ENCODE measurements at places on chromosomes 1 and 21. TPM values are rescaled to one million over a fixed set of nuclear protein-coding genes. Genes with fewer than 3 reads are reported as not detected.
A peak's percentile ranks its signal among the peaks of the same experiment; 100 is the strongest.

The AUNIP gene
- total RNA-seq, result 12.3 TPM

The SAMD11 gene
- total RNA-seq, result not detected

The DNAI4 gene
- total RNA-seq, result 3.2 TPM

The PLA2G4A gene
- 0.21 TPM for total RNA-seq

DNA sequence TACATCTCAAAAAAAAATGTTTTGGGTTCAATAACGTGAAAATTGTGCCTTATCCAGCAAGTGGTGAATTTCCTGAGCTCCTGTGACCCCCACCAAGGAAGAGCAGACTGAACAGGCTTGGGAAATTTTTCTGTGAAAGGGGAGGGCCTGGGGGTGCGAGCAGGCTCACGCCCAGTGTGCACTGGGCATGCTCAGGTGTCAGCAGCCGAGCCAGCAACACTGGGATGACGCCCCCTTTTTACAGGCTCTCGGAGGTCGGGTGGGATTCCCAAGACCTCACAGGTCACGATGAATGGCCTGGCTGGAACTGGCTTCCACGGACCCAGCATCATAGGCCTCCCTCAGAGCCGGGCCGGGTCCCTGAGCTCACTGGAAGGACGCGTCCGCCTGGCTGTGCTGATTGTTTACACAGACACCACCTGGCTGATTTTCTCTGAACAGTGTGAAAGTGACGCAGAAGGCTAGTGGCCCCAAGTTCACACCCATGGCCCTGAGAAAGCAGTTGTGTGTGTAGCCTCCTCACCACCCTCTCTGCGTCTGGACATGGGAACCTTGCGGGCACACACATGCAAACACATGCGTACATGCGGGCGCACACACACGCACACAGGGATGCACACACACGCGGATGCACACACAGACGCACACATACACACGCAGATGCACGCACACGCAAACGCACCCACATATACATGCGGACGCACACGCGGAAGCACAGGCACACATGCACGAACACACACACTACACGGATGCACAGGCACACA, 9.2 kb downstream of the CSTB start:
- DNase-seq, result no peak

DNA sequence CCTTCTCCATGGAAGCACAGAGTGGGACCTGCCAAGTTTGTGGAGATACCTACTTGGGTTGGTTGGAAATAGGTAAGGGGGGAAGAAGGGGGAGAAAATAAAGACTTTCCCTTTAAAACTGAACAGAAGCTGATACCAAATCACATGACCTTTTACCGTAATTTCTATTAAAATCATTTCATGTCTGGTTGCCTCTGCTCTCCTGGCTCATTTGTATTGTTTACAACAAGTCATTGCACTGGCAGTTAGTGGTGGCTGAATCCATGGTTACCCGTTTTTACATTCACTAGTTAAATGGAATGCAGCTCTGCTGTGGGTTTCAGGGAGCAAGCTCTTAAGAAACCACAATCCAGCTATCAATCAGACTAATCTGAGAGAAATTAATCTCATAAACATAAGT, 353.7 kb upstream of the ESRRG start:
- DNase-seq, result no peak

GRCh38 chr1:25771221-25772114, 28.5 kb upstream of the SELENON start:
- DNase-seq, result no peak

DNA sequence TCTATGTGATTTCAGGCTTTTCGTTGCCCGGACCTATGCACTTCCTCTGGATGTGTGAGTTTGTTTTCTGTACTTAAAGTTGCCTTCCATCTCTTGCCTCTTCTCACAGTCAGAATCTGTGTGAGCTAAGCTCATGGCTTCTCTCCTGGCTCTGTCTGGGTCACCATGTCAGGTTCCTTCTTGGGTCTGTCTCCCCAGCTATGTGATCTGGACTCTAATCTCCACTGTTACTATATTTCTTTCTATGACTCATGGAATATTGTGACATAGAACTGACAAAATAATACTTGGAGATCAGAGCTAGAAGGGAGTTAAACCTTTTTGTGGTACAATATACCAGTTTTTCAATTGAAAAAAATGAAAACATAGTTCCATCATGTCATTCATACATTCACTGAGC, 172.7 kb upstream of the FGGY start:
- DNase-seq, result no peak

GRCh38 chr1:48214820-48215219, 7.7 kb upstream of the SLC5A9 start:
- DNase-seq, result no peak

GRCh38 chr1:181919542-181919941, 142.0 kb downstream of the ZNF648 start:
- DNase-seq, result no peak

DNA sequence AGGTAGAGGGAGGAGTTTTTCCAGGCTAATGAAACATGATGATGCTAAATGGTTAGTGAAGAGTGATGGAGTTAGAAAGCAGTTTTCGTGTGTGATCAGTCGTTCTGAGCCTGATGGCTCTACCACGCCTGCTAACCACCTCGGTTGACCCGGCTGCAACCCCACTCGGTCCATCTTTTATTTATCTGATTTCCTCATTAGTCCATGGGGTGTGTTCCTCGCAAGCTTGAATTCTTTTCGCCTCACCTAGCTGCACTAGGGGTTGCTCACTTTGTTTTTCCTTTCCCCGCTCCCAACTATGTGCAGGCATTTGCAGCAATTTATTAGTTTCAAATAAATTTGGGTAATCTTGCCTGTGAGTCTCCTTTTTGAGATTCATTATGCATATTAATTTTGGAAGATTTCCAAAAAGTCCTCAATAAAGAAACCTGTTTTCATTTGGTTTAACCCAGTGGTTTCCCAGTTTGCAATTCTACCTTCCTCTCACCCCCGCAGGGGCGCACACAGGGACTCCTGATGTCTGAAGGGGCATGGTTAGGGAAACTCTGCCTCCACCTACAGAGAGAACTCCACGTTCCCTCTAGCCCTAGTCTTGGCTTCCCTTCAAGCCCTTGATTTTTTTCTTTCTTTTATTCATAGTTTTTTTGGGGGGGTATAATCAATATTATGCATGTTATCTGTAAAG, 12.6 kb downstream of the B3GALT5 start:
- no peak for DNase-seq

- DNase-seq, result no peak
These were observed 27.1 kb upstream of the RUNX3 start for GRCh38 chr1:24957016-24957807.

The SPRR1B gene
- not detected for total RNA-seq

DNA sequence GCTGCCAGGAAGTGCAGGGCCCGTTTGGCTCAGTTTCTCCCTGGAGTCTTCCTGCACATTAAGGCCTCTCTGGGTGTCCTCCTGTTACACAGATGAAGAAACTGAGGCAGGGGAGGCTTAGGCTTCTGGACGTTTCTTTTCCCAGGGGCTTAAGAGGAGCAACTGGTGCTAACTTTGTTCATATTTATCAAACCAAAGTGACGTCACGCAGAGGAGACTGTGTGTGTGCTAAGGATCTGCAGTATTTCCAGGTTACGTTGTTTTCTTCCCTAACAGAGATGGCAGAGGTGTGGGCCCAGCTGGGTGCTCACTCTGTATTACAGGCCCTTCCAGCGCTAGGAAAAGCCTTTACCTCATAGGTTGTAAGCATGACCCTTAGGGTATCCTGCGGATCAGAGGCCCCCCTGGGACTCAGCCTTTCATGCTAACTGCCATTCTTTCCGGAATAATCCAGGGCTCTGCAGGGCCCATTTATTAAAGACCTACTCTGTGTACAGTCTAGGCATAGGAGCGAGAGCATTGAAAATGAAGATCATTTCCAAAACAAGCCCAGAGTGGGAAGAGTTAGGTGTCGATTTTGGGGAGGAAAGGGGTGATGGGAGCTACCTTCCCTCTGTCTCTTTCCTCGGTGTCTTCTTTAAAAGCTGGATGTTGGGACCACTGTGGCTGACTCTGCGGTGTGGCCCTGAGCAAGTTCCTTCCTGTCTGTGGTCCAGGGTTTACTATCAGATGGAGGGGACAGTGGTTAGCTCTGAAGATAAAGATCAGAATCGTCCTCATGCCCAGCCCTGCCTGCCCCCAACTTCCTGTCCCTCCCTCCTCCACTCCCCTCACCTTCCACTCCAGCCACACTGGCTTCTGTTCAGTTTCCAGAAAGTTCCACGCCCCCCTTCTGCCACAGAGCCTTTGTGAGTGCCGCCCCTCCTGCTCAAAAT, 4.6 kb downstream of the AGTRAP start:
- DNase-seq, result peak; percentile 44
